ENCODE measurements at places on chromosomes 6 and 20.

DNA sequence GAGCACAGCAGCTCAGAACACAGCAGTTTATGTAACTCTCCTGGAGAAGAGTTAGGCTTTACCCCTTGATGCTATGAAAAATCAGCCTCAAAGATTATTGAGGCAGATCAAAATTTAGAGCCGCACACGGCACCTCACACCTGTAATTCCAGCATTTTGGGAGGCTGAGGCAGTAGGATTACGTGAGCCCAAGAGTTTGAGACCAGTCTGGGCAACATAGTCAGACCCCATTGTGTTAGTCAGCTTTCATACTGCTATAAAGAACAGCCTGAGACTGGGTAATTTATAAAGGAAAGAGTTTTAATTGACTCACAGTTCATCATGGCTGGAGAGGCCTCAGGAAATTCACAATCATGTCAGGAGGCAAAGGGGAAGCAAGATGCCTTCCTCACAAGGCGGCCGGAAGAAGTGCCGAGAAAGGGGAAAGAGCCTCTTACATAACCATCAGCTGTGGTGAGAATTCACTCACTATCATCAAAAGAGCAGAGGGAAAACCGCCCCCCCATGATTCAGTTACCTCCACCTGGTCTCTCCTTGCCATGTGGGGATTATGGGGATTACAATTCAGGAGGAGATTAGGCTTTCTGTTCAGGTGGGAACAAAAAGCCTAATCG is 87.7 kb downstream of the SGK1 start:
- DNase-seq = no peak

DNA sequence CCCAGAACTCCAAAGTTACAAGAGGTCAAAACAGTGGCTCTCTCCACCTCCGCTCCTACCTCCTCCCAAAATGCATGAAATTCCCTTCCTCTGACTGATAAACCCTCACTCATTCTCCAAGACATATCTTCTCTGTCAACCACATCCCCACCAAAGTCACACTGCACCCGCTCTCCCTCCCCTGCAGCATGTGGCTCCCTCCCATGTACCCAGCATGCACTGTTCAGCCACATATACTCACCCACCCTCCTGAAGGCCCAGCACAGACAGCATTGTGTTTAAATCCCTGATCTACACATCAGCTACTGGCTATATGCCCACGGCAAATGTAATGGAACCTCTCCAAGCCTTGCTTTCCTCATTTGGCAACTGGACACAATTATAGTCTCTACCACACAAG is 5.5 kb upstream of the POU5F1 start:
- DNase-seq = no peak

DNA sequence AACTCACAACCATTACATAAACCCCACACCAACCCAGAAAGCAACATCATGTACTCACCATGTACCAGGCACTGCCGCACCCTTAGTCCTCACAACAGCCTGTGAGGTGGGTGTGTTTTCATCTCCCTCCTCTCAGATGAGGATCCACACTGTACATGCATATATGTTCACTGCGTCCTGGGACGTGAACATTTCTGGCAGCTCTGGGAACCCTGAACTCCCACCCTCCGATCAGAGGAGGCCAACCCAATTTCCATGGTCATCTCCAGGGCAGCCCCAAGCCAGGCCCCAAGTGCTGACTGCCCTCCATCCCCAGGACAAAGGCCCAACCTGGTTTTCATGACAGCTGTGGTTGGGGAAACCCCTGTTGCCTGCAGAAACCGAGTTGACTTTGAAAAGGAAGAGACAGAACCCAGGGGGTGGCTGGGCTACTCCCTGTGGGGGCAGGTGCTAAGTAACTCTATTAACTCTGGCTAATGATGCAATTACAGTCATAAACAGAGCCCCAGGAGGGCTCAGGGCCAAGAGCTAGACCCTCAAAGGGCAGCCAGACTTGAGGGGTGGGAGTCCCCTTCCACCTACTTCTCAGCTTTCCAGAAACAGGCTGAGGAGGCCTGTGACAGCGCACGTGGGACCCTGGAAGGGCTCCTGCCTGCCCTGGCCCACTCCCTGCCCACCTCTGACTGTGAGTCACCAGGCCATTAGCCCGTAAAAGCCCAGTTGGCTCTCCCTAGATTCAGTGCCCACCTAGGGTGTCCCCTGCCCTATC is 2.6 kb downstream of the TFEB start:
- no peak for DNase-seq

DNA sequence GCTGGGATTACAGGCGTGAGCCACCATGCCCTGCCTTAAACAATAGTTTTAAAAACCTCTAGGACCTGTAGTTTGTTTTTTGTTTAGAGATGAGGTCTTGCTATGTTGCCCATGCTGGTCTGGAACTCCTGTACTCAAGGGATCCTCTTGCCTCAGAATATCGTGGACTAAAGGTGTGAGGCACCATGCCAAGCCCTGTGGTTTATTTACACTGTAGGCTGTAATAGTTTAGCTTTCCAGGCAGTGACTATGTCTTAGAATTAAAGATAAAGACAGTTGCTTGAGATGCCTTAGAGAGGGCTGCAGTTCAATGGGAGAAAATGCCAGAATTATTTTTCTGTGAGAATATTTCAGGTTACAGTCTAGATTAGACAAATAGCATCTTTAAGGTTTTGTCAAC is 72.9 kb downstream of the SGK1 start:
- DNase-seq = no peak

DNA sequence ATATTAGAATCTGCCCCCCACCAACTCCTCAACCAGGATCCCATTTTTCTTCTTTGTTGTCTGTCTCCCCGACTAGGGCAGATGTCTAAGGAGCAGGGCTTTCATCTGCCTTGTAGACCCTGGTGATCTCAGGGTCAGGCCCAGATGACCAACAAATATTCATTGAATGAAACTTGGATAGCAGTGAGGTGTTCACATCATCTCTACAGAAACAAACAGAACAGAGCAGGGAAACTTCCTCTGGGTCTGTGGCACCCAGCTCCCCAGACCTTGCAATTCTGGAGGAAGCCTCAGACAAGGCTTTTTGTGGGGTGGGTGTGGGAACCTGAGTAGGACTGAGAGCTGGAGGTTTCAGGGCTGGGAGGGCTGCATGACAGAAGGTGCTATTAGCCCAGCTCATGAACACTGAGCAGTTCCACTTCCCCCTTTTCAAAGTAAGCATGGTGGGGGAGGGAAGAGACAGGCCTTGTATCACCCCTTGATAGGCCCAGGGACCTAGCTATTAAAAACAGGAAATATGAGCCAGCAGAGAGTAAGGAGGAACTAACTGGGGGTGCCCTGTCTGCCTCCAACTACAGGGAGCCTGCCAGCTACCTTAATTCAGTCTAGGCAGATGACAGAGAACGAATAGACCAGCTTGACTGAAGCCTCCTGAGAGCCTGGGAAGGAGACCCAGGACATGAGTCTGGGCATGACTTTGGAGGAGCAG is 37.3 kb upstream of the TOP1 start:
- no peak for DNase-seq

DNA sequence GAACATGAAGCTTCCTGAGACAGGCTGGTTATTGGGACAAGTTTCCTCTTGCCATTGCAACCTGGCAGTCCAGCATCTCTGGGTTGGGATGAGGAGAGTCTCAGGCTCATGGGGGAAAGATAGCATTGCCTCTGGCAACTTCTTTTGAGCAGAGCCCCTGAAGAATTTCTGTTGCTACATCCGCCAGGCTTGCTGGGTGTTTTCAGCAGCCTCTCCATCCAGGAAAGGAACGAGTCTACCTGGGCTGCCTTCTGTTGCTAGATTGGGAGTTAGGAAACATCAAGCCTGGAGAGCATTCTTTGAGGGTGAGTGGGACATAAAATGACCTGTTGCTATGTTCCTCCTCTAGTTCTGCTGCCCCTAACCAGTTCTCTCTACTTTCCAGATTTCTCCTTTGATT is 313.5 kb downstream of the RFPL4B start:
- no peak for DNase-seq

DNA sequence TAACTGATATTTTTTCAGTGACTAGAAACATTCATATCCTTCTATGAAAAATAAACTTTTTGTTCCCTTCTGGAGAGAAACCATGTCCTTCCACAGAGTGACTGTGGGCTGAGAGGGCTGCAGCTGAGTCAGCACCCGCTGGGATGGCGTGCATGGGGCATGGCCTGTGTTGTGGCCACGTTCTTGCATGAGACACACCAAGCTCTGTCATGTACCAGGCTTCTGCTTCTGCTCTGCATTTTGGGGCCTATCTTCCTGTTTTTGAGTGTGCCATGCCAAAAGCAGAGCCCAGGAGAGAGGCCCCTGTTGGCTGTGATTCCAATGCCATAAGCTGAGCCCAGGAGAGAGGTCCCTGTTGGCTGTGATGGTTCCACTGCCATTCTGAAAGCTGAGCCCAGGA is 10.8 kb downstream of the APMAP start:
- no peak for DNase-seq

GRCh38 chr6:17492350-17492749 is 99.0 kb downstream of the CAP2 start:
- no peak for DNase-seq
